ENCODE measurements at places on chromosomes 7 and 10.

- DNase-seq = no peak
Observed at GRCh38 chr10:132687181-132687892, 98.6 kb downstream of the NKX6-2 start.

GRCh38 chr10:102175415-102175814 lies 23.2 kb downstream of the NOLC1 start:
- DNase-seq = no peak

GRCh38 chr10:5609952-5610616 lies 56.3 kb downstream of the ASB13 start:
- DNase-seq = no peak

DNA sequence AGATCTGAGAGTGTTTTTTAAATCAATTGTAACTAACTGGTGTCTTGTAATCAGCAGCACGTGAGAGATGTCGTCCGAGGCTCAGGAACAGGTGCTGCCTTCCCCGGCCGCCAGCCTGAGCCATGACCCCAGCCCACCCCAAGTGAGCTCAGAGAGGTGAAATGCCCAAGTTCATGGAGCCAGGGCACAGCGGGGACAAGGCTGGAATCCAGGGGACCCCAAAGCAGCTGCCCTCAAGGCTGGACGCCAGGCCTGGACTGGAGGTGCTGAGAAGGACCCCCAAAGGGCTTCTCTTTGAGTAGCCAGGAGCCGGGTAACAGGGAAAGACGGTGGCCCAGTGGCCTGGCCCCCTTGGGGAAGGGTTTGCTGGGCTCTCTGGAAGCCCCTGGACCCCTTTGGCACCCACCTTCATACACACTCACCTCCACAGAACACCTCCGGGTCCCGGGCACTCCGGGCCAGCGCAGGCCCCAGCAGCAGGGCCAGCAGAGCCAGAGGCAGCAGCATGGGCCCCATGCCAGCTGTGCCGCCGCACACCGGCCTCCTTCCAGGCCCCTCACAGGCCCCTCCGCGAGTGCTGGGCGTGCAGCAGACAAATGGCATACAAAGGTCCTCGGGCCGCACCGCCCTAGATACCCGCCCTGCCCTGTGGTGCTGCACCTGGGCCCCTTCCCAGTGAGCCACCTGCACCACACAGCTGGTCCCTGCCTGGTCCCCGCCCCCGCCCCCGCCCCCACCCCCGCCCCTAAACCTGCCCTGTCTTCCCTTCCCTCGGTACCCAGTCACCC lies 24.0 kb upstream of the CNPY1 start:
- DNase-seq = no peak

- DNase-seq = no peak
Observed at GRCh38 chr7:154746571-154747360, 256.2 kb downstream of the PAXIP1 start.

GRCh38 chr7:6160191-6160623 lies 112.2 kb downstream of the CYTH3 start:
- no peak for DNase-seq
